GM18507 (cell line): ENCODE measurements at places on chromosomes 16 and 17.

DNA sequence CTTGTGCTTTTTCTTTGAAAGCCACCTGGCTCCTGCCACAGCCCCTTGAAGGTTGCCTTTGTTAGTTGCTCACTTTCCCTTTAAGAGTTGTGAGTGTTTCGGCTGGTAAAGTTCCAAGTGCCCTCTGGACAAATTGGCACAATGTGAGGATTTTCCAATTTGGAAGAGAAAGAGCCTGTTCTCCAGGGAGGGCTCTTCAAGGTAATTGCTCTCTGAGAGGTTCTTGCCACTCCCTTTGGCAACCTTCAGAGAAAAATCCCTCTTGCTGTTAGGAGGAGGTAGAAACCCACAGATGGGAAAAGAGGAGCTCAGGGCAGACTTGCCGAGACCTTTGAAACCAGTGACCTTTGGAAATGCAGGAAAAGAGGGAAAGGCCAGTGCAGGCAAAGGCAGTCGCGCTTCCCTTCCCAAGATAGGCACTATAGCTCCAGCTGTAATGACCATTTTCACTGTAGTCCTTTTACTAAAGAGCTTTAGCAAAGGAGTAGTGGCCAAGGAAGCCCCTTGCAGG, 49.0 kb upstream of the AKAP1 start:
- no peak for DNase-seq

GRCh38 chr16:58732545-58733247, 1.4 kb downstream of the GOT2 start:
- no peak for DNase-seq

GRCh38 chr16:23469814-23470213, 16.8 kb upstream of the COG7 start:
- DNase-seq, result no peak

- no peak for DNase-seq
Measured at GRCh38 chr17:48374650-48375230, 55.3 kb downstream of the SKAP1 start.

DNA sequence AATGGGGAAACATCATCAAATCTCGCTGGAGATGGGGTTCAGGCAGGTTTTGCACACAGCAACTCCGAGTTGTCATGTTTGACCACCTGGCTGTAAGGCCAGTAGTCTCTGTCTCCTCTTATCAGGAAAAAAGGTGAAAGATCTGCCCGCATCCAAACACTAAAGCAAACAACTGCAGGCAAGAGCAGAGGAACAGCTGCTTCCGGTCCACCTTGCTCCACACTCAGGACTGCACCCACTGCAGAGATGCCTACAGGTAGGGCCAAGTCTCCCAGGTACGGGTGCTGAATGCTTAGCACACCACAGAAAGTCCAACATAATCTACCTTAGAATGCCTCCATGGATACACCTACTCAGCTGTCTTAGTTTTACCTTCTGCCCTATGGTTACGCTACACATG, 7.3 kb downstream of the TEX2 start:
- DNase-seq, result no peak

DNA sequence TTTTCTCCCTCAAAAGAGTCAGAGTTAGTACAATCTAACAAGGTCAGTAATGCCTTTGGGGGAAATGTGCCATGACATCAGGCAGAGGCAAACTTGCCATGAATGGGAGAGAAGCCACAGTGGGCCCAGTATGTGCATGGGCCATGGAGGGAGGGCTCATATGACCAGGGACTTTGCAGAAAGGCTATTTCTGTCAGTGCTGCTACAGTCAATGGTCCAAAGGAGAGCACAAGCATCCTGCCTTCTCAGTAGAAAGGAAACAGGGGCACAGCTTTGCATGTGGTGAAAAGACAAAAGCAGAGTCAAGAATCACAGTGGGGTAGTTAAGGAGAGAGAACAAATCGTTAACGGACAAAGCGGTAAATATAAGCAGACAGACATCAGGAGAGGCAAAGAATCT, 11.2 kb upstream of the CORO6 start:
- no peak for DNase-seq

- DNase-seq, result no peak
Measured at GRCh38 chr17:51056813-51057510, 63.7 kb downstream of the SPAG9 start.

GRCh38 chr16:5200123-5200522, 102.5 kb upstream of the EEF2KMT start:
- no peak for DNase-seq

DNA sequence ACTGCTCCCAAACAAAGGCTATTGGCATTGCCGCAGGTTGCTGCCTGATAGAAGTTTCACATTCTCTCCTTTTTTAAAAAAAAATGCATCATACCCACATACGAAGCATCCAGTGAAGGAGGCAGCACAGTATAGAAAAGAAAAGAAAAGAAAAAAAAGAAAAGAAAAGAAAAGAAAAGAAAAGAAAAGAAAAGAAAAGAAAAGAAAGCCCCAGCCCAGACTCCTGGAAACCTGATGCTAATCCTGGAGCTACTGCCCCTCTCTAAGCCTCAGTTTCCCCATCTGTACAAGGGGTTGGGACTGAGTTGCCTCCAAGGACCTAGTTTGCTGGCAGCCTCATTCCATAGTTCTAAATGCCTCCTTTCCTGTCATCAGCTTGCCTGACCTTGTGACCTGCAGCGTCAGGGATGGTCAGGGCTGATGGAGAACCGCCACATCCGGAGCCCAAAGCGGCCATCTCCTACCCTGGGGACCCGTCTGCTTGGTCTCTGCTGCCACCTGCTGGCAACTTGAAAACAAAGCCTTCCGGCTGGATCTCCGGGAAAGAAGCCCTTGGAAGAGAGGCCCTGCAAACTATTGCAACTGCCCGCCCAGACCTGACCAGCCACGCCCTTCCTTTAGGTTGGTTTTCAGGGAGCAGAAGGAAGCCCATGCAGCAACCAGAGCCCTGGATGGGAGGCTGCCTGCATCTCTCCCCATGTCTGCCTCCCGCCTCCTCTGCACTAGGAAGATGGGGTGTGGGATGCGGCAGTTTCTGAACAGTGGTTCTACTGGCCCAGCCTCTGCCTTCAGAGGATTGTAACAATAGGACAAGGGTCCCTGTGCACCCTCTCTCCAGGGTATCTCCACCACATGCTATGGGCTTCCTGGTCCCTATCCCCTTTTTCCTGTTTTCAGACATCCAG, 13.0 kb downstream of the AIPL1 start:
- DNase-seq, result peak; percentile 71

- DNase-seq, result no peak
Measured at GRCh38 chr17:70888324-70888723, 719.0 kb downstream of the KCNJ2 start.

GRCh38 chr16:26569793-26570192, 496.9 kb upstream of the C16orf82 start:
- DNase-seq, result no peak

- DNase-seq, result no peak
Measured at GRCh38 chr17:43549496-43549895, 3.4 kb upstream of the ETV4 start.

GRCh38 chr16:11207646-11208045, 48.4 kb downstream of the SOCS1 start:
- DNase-seq, result no peak

DNA sequence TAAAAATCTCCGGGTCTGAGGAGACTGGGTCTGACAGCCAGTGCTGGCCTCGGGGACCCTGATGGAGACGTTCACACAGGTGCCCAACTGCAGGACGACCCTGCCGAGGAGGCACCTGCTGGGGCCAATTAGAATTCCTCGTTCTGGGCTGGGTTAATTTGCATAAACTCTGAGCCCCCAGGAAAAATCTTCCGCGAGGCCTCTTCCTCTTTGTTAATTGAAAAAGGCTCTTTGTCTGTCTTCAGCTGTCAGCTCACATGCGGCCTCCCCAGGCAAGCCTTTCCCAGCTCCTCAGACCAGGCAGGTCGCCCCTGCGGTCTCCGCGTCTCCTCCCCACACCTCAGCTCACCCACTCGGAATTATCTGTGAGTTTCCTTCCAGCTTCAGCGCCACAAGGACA, 400.2 kb downstream of the SEC14L1 start:
- no peak for DNase-seq

DNA sequence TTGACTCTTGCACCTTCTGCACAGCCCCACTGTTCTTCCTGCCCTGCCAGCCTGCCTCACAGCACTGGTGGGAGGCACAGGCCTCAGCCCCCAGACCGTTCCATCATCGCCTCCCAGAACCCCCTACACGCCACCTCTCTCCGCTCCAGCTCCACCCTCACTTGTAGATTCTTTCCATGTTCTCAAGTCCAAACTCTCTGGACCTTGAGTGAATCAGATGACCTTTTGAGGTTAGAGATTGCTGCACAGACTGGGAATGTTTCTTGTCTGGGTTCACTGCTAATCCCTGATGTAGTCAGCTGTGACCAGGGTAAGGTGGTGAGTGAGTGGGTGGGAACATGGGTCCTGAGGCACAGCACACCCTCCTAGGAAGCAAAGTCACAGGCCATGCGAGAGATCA, 272.4 kb downstream of the IRF8 start:
- no peak for DNase-seq

DNA sequence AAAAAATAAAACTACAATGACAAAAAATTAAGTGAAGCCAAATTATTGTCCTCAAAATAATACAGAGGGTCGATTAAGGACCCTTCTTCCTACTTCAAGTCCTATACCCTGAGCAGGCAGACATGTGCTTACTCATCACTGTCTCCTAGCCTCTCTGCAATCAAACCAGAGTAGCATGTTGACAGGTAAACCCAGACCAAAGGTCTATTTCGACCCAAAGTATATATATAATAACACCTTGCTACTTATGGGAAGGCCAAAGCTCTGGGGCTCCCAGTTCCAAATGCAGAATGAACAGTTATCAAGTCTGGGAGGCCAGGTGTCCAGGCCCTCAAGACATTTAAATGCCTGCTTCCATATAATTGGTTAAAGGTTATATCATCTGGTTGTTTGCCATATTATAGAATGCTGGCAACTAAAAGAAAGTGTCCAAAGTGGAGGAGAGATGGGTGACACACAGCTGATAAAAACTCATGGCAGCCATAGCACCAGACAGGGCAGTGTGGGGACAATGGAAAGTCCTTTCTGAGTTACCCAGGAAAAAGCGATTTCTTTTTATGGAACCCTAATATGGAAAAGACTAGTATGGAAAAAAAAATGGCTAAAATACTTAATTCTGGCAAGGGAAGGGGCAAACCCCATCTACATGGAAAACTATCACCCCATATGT, 53.6 kb downstream of the N4BP1 start:
- no peak for DNase-seq

DNA sequence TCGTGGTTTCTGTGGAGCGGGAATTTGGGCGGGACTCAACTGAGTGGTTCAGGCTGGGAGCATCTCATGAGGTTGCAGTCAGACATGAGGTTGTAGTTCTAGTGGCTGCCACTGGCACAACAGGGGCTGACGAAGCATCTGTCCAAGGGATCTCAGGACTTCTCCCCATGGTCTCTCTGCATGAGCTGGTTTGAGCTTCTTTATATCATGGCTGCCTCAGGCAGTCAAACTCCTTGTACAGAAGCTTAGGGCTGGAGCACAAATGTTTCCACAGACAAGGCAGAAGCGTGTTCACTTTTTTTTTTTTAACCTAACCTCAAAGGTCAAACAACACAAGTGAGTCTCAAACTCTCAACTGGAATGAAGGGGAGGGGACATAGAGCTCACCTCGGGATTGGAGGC, 243.3 kb downstream of the MSI2 start:
- DNase-seq, result no peak

- no peak for DNase-seq
Measured at GRCh38 chr16:47904691-47905090, 251.1 kb downstream of the ABCC12 start.

- no peak for DNase-seq
Measured at GRCh38 chr17:78704594-78704993, 77.5 kb downstream of the CYTH1 start.

DNA sequence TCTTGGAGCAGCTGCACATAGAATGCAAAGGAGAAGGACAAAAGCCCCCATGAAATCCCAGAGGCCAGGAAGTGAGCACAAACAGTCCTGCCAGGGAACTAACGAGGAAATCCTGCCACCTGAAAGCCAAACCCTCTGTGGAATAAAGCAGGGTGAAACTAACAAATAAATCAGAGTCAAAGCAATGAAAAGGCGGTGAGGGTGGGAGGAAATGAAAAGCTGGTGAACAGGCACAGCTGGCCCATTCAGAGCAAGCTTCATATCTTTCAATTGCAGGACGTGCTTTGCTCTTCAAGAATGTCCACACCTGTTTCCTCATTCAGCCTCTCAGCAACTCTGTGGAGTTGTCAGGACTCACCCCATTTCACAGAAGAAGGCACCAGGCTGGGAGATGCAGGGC, 108.1 kb downstream of the ABCC12 start:
- DNase-seq, result no peak

GRCh38 chr17:43680461-43680860, 18.7 kb upstream of the MEOX1 start:
- no peak for DNase-seq

- DNase-seq, result no peak
Measured at GRCh38 chr17:79704691-79705090, 26.1 kb upstream of the ENPP7 start.

GRCh38 chr16:62625326-62625725, 589.1 kb upstream of the CDH8 start:
- DNase-seq, result no peak

DNA sequence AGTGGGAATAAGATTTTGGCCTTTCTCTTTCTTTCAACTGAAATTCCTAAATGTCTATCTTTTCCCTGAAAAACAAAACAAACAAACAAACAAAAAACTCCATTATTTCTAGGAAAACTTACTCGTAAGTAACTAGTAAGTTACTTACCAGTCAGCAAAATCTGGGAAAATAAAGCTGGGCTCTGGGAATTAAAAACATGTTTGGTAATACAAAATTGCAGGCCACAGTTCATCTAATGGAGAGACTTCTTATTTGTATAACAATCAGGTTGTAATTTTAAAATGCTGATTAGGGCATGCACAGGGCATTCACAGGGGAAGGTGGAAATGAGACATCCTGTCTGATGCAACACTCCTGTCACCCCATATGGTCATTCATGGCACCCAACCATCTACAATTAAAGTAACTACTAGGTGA, 3.8 kb upstream of the WIPI1 start:
- DNase-seq, result no peak

DNA sequence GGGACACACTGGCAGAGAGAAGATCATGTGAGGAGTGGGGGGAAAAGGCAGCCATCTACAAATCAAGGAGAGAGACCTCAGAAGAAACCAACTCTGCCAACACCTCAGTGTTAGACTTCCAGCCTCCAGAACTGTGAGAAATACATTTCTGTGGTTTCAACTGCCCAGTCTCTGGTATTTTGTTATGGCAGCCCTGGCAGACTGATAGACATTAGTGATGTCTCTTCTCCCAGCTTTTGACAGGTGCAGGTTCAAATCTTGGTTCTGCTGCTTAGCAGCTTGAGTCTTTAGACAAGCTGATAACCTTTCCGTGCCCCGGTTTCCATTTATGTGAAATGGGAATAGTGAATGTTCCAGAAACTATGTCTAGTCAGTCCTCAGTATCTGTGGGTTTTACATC, 199.5 kb downstream of the SNX29 start:
- no peak for DNase-seq
